ENCODE measurements at places on chromosomes 11 and 22. TPM values are rescaled to one million over a fixed set of nuclear protein-coding genes. Genes with fewer than 3 reads are reported as not detected.

MADD gene
- 73.5 TPM for total RNA-seq

GRCh38 chr22:18927573-18927972, 8.5 kb downstream of the PRODH start:
- no peak for DNase-seq

SLC22A9 gene
- not detected for total RNA-seq

GRCh38 chr11:59610289-59610688, 5.3 kb downstream of the OSBP start:
- DNase-seq, result peak; percentile 37

DNA sequence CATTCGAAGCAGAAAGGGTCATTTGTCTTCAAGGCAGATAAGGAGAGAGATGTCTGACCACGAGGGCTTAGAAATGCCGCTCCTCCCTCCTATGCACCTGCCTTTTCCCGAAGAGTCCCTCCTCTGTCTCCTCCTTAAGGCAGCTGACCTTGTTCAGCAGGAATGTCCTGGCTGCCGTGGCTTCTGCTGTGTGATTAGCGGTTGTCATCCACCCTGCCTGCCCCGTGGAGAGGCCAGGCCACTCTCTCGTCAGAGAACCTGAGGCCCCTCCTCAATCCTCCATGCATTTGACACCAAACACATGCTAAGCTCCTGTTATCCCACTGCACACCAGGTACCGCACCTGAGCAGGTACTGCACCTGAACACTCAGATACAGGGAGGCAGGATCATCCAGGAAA, 834.6 kb downstream of the TBC1D22A start:
- DNase-seq, result no peak

DNA sequence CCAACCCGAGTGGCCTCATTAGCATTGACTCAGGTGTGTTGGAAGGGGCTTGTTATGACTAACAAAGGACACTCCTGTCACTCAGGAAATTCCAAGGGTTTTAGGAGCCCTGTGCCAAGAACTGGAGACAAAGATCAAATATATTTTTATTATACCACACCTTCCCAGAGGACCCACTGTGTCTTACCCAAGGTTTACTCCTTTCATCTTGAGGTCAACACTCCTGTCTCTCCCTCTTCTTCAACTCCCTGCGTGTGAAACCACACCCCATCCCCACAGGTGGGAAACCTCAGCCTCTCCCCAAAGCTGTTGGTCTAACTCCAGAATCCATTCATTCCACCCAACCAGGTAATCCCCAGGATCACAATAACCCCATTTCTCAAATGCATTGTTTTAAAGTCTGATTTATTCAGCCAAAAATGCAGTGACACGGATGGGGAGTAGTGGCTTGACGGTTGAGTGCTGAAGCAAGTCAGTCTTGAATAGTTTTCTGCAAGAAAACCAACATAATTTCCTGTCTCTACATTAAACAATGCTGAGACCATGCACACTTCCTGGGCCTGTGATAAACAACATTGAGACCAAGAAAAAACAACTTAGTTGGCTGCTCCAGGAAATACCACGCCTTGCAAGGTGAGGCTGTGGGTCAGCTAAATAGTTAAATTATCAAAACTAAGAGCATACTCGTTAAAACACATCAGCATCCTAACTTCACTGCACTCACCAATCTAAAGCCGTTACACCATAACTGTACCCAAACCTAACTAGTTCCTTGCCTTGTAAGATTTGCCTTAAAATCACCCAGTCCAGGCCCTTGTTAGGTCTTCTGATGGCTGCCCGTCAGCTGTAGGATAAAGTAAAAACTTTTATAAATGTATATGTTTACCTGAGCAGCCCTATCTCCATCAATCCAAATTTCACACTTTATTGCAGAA, 38.5 kb upstream of the SPON1 start:
- no peak for DNase-seq

OR8D1 gene
- not detected for total RNA-seq

DNA sequence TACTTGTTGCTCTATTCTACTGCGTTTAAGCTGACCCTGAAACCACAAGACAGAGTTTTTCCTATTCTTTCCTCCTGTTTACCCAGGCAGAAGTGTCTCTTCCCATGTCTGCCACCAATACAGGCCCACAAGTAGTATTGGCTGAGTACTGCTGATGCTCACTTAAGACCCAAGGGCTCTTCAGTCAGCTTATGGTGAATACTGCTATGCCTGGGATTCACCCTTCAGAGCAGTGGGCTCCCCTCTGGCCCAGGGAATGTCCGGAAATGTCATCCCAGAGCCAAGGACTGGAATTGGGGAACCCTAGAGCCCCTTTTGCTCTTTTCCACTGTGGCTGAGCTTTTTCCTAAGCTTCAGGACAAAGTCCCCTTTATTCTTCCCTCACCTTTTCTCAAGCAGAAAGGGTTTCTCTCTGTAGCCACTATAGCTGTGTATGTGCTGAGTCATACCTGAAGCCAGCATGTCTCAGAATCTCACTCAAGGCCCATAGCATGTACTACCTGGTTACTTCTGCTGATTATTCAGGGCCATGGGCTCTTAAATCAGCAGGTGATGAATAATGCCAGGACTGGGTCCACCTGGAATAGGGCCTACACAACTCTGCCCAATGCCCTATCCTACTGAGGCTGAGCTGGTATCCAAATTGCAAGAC, 745.8 kb upstream of the ANO5 start:
- no peak for DNase-seq
